Pulmonary artery endothelial cell (primary cell): ENCODE measurements at places on chromosomes 1 and 21. TPM values are rescaled to one million over a fixed set of nuclear protein-coding genes. Genes with fewer than 3 reads are reported as not detected.

Gene RFX5
- 51.0 and 68.5 TPM in 2 replicates for total RNA-seq

Gene IL19
- not detected in 2 replicates for total RNA-seq

Gene TMIGD3
- total RNA-seq, result 0.21 TPM in 1 of 2 replicates, not detected in the other

Gene S100A1
- total RNA-seq, result not detected in 2 replicates

Gene NTRK1
- total RNA-seq, result under 0.01 and 0.14 TPM in 2 replicates
